T-helper 2 cell treated with Interferon-gamma antibody and Interleukin-4, amounts not matched to agents 5 μg/mL and 100 μg/mL, for 36 hours (primary cell): ENCODE measurements at places on chromosomes 12 and 14.
A peak's percentile ranks its signal among the peaks of the same experiment; 100 is the strongest.

DNA sequence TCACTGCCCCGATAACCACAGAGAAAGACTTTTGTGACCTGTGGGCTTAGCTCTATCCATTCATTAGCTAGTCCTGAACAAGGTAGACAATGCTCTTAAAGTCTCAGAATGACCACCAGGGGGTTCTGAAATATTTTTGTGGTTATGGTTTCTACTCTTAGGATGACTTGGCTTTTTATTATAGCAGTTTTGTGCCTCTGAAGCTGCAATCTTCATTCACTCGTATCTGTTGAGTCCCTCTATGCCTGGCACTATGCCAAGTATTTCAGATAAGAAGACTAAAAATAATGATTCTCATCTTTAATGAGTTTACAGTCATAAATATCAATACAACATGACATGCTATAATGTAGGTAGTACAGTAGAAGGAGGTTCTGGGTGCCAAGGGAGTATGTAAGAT is 130.8 kb upstream of the TRHDE start:
- H3K27ac ChIP-seq, result no peak overlapping the region
- H3K27me3 ChIP-seq, result no peaks in the 10 kb centered on the region
- H3K36me3 ChIP-seq, result no peaks in the 10 kb centered on the region
- DNase-seq, result no peak

- H3K4me3 ChIP-seq, result no peak overlapping the region
- H3K4me1 ChIP-seq, result peaks cover 37% of the 10 kb centered on the region
- DNase-seq, result no peak
- no peaks in the 10 kb centered on the region for H3K27me3 ChIP-seq
- H3K36me3 ChIP-seq, result peaks cover 9% of the 10 kb centered on the region
Measured at GRCh38 chr12:627285-627684, 36.0 kb downstream of the NINJ2 start.

- no peaks in the 10 kb centered on the region for H3K4me1 ChIP-seq
- no peaks in the 10 kb centered on the region for H3K27me3 ChIP-seq
- no peaks in the 10 kb centered on the region for H3K36me3 ChIP-seq
Measured at GRCh38 chr12:117507548-117507947, 146.1 kb upstream of the NOS1 start.

DNA sequence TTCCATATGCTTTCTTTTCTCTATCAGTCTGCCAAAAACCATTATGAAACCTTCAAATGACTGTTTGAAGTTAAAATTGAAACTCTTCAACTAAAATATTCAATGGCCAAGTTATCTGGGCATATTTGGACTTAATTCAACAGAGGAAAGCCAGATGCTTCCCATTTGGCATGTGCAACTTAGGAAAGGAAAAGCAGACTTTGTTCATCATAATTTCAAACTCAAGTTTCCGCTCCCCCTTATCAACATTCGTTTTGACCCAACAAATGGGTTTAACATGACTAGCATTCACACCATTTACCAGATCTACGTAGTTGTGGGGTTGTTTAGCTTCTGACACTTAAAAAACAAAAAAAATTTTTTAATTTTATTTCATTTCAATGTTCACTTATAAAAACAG is 75.7 kb downstream of the PLEKHG7 start:
- no peak overlapping the region for H3K4me3 ChIP-seq
- DNase-seq, result no peak
- H3K4me1 ChIP-seq, result no peaks in the 10 kb centered on the region
- H3K27ac ChIP-seq, result no peak overlapping the region
- H3K27me3 ChIP-seq, result no peaks in the 10 kb centered on the region

- H3K4me3 ChIP-seq, result no peak overlapping the region
- no peak overlapping the region for H3K27ac ChIP-seq
- no peaks in the 10 kb centered on the region for H3K27me3 ChIP-seq
- peaks cover 14% of the 10 kb centered on the region for H3K4me1 ChIP-seq
- DNase-seq, result no peak
Measured at GRCh38 chr12:68883151-68883550, 49.8 kb downstream of the CPM start.

DNA sequence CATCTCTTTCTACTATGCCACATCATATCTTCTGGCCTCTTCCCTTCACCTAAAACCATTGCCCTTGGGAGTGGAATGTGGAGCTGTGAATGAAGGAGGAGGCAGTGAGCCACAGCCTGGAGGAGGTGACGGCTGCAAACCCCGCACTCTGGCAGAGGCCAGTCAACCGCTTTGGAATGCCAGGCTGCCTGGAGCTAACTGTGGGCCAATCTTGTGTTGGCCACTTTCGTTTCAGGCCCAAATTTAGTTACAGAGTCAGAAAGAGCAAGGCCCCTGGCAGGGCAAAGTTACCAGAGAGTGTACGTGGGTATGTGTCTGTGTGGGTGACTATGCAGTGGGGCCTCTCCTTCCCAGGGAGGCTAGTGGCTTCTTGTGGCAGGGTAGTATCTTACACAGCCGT is 40.1 kb downstream of the CACNA1C start:
- H3K36me3 ChIP-seq, result no peaks in the 10 kb centered on the region
- H3K4me3 ChIP-seq, result no peak overlapping the region
- H3K4me1 ChIP-seq, result peaks cover 2% of the 10 kb centered on the region
- H3K27me3 ChIP-seq, result no peaks in the 10 kb centered on the region
- no peak for DNase-seq

DNA sequence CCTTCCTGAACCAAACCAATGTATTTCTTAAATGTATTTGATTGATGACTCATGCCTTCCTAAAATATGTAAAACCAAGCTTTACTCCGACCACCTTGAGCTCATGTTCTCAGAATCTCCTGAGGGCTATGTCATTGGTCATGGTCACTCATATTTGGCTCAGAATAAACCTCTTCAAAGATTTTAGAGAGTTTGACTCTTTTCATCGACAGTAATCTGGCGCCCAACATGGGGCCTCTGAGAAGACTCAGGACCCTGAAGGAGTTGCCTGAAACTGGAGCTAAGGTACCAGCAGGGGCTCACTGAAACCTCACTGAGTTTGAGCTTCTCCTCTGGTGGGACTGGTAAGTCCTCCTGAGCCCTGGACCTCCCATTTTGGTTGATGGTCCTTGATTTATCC is 17.2 kb upstream of the PSMC1 start:
- H3K27me3 ChIP-seq, result peaks cover 4% of the 10 kb centered on the region
- H3K4me3 ChIP-seq, result no peak overlapping the region
- H3K27ac ChIP-seq, result no peak overlapping the region
- H3K36me3 ChIP-seq, result peaks cover 8% of the 10 kb centered on the region
- H3K4me1 ChIP-seq, result peaks cover 2% of the 10 kb centered on the region

GRCh38 chr14:103027451-103027850 is 29.9 kb downstream of the CDC42BPB start:
- no peak for DNase-seq
- no peak overlapping the region for H3K27ac ChIP-seq
- H3K27me3 ChIP-seq, result no peaks in the 10 kb centered on the region
- no peaks in the 10 kb centered on the region for H3K4me1 ChIP-seq

GRCh38 chr12:45294906-45295305 is 79.0 kb downstream of the ANO6 start:
- no peaks in the 10 kb centered on the region for H3K27me3 ChIP-seq
- DNase-seq, result no peak
- no peaks in the 10 kb centered on the region for H3K36me3 ChIP-seq
- H3K27ac ChIP-seq, result no peak overlapping the region

- no peak for DNase-seq
- no peak overlapping the region for H3K4me3 ChIP-seq
- no peaks in the 10 kb centered on the region for H3K27me3 ChIP-seq
- H3K36me3 ChIP-seq, result peaks cover 21% of the 10 kb centered on the region
- H3K27ac ChIP-seq, result no peak overlapping the region
Measured at GRCh38 chr12:93483151-93483807, 16.0 kb downstream of the MRPL42 start.

GRCh38 chr12:85244561-85244960 is 35.5 kb upstream of the ALX1 start:
- H3K4me1 ChIP-seq, result no peaks in the 10 kb centered on the region
- H3K36me3 ChIP-seq, result no peaks in the 10 kb centered on the region
- no peaks in the 10 kb centered on the region for H3K27me3 ChIP-seq

DNA sequence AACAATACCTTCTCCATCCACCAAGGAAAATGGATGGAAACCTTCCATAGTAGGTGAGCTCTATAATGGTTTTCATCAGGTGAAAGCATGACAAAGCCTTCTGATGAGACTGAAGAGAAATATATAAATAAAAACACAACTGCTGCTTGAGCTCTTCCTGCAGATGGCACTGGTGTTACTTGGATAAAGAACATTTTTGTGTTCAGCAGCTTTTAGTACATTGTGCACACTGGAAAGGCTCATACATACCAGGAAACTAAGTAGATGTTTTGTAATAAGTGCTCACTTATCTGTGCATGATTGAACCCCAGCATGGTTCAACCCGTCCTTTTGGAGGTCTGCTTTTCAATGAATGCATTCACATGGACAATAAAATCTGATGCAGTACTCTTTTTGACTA is 357.3 kb upstream of the MIS18BP1 start:
- no peak overlapping the region for H3K27ac ChIP-seq
- H3K4me1 ChIP-seq, result no peaks in the 10 kb centered on the region
- no peaks in the 10 kb centered on the region for H3K27me3 ChIP-seq
- no peaks in the 10 kb centered on the region for H3K36me3 ChIP-seq

GRCh38 chr12:121811434-121812319 is 7.9 kb downstream of the SETD1B start:
- peak; percentile 71 for DNase-seq
- H3K27me3 ChIP-seq, result no peaks in the 10 kb centered on the region
- H3K36me3 ChIP-seq, result peaks cover 58% of the 10 kb centered on the region

- no peaks in the 10 kb centered on the region for H3K36me3 ChIP-seq
- peak overlapping the region; percentile 33 for H3K4me3 ChIP-seq
- no peak for DNase-seq
- H3K27me3 ChIP-seq, result peaks cover 24% of the 10 kb centered on the region
Measured at GRCh38 chr12:15863984-15864383, 18.2 kb upstream of the STRAP start.

DNA sequence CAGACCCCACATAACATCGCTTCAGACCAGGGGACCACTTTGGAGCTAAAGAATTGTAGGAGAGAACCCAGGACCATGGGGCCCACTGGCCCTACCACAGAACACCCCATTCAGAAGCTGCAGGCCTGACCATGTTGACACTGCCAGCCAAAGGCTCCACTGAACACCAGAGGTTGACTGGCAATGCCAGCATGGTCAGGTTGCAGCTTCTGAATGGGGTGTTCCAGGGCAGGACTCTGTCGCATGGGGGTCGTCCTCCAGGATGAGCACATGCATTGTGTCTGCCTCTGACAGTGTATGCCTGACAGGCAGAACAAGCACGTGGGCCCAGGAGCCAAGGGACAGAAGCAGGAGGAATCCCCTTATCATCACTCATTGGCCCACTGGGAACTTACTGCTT is 34.1 kb downstream of the DIO3 start:
- H3K4me1 ChIP-seq, result peaks cover 30% of the 10 kb centered on the region
- no peak for DNase-seq
- H3K36me3 ChIP-seq, result peaks cover 11% of the 10 kb centered on the region
- no peaks in the 10 kb centered on the region for H3K27me3 ChIP-seq

DNA sequence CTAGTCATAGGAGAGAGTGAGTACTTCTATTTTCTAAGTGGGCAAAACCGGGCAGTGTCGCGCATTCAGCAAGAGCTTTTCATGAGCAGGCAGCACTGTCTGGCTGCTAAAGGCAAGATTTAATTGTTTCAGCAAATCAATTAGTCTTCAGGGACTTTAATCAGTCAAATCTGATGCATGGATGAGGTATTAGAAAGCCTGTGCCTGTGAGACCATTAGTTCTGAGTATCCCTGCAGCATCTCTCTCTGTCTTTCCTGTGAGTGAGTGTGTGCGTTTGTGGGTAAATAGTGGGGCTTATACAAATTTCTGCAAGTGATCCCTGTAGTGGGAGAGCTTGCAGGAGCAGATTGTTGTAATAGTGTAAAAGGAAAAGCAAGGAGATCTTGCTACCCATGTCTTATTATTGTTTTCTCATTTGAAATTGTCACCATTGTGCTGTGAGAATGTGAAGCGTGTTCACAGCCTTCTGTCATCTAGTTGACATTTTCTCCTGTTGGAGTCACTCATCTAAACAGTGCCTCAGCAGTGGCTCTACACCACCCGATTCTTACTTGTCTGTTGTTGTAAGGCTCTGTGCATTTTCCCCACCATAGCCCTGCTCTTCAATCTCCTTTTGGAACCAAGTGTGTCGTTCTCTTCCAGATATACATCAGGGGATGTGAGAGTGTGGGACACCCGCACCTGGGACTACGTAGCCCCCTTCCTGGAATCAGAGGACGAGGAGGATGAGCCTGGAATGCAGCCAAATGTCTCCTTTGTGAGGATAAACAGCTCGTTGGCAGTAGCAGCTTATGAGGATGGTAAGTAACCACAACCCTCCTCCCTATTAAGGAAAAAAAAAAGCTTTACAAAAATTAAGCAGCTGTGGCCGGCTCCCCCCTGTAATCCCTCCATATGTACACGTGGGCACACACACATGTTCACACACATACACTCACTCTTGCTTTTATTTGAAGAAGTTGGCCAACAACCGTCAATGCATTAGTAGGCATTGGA is 53.6 kb downstream of the FBXW8 start:
- H3K4me3 ChIP-seq, result no peak overlapping the region
- no peak overlapping the region for H3K27ac ChIP-seq
- DNase-seq, result no peak
- peaks cover 10% of the 10 kb centered on the region for H3K27me3 ChIP-seq
- H3K4me1 ChIP-seq, result peaks cover 24% of the 10 kb centered on the region
- H3K36me3 ChIP-seq, result peaks cover 2% of the 10 kb centered on the region

DNA sequence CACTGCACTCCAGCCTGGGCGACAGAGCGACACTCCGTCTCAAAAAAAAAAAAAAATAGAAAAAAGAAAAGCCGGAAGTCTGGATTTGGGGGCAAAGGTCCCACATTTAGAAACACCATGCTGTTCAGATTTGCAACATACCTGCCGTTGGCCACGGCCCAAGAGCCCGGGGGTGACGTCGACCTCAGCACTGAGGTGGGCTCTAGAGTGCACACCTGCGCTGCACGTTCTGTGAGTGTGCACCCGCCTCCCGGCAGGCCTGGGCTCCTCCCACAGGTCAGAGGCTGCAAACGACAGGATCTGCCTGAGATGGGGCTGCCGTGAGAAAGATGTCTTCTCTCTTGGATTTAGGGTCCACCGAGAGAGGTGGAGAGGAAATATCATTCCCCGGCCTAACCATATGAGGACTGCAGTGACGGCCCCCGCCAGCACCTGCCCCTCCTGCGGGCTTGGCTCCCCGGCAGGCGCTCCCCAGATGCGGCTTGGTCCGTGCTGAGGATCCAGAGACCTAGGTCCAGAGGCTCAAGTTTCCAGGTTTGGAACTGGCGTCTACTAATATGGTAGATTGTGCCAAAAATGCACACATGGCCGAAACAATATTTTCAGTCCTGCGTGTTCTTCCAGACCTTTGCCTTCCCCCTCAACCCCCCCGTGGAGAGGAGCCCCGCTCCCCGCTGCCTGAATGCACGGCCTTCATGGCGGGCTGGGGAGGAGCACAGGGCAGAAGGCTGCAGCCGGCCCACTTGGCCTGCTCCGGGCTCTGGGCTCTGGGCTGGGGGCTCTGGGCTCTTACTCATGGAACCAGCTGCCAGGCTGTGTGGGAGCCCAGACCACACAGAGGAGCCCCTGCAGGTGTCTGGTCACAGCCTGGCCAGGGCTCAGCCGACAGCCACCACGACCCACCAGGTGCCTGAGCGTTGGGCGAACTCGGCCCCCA is 58.8 kb upstream of the FBRSL1 start:
- no peak for DNase-seq
- H3K36me3 ChIP-seq, result no peaks in the 10 kb centered on the region
- peaks cover 23% of the 10 kb centered on the region for H3K4me1 ChIP-seq
- H3K27ac ChIP-seq, result peak overlapping the region; percentile 78

GRCh38 chr14:92501891-92502351 is 11.7 kb upstream of the RIN3 start:
- no peaks in the 10 kb centered on the region for H3K36me3 ChIP-seq
- peaks cover 26% of the 10 kb centered on the region for H3K27me3 ChIP-seq
- DNase-seq, result no peak

- H3K27ac ChIP-seq, result no peak overlapping the region
- no peaks in the 10 kb centered on the region for H3K4me1 ChIP-seq
- peaks cover 56% of the 10 kb centered on the region for H3K36me3 ChIP-seq
- H3K27me3 ChIP-seq, result no peaks in the 10 kb centered on the region
- no peak for DNase-seq
Measured at GRCh38 chr12:132036063-132036683, 86.4 kb downstream of the EP400 start.
